ENCODE measurements at places on chromosomes 3 and 15. TPM values are rescaled to one million over a fixed set of nuclear protein-coding genes. Genes with fewer than 3 reads are reported as not detected.

Gene SPATA16
- total RNA-seq: not detected

Gene ROPN1B
- total RNA-seq: 0.60 TPM

Gene MAP4
- 201 TPM for total RNA-seq

Gene GPR15
- not detected for total RNA-seq

Gene SEMA3B
- 259 TPM for total RNA-seq

Gene LYZL4
- total RNA-seq: not detected

DNA sequence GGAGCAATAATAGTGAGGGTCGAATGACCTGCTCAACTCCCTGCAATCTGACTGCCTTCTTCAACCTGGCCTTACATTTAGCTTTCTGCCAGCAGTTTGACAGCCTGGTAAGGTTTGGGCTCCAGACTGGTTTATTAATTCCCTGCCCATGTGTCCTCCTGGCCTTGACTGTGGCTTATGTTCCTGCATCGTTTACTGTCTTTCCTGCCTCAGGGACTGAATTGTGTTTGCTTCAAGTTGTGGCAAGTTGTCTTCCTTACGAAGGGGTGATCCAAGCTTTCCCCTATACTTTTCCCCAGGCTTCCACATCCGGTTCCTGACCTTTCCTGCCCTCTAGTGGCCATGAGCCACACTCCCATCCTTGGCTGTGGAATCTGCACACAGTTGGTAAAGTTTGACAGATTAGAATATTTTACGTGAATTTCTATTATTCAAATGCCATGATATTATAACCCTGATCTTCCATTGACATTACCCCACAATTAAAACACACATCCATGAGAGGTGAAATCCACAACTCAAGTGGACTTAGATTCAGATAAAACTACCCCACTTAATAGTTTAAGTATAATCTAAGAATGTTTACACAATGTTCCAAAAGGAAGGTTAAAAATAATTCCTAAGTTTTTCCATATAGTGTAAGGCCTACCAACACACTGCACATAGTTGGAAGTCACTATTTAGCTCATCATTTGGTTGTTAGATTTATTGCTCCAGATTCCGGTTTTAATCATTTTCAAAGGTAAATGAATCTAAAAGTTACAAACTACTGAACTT is 95.7 kb downstream of the NEDD4 start:
- H3K4me1 ChIP-seq: no peaks in the 10 kb centered on the region
- H3K36me3 ChIP-seq: no peaks in the 10 kb centered on the region
- no peak for DNase-seq
- no peaks in the 10 kb centered on the region for H3K27me3 ChIP-seq

DNA sequence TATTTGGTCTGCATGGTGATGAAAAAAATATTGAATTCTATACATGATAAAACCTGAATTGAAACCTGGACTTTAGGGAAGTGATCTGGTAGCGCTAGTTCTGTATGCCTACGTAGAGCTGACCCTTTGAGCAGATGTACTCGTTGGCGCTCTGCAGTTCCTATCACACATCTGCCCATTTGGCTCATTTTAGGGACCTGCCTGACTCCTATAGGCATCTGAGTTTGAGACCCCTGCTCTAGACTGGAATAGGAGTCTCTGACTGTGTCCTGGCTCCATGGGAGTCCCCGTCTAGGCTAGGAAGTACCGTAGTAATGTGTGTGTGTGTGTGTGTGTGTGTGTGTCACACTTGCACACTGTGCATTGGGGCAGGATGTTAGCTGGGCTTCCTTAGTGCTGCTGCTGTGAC is 21.2 kb downstream of the STARD5 start:
- H3K4me1 ChIP-seq: peaks cover 22% of the 10 kb centered on the region
- no peaks in the 10 kb centered on the region for H3K36me3 ChIP-seq
- no peak for DNase-seq
- H3K27me3 ChIP-seq: no peaks in the 10 kb centered on the region
- peak overlapping the region; percentile 9 for H3K27ac ChIP-seq

DNA sequence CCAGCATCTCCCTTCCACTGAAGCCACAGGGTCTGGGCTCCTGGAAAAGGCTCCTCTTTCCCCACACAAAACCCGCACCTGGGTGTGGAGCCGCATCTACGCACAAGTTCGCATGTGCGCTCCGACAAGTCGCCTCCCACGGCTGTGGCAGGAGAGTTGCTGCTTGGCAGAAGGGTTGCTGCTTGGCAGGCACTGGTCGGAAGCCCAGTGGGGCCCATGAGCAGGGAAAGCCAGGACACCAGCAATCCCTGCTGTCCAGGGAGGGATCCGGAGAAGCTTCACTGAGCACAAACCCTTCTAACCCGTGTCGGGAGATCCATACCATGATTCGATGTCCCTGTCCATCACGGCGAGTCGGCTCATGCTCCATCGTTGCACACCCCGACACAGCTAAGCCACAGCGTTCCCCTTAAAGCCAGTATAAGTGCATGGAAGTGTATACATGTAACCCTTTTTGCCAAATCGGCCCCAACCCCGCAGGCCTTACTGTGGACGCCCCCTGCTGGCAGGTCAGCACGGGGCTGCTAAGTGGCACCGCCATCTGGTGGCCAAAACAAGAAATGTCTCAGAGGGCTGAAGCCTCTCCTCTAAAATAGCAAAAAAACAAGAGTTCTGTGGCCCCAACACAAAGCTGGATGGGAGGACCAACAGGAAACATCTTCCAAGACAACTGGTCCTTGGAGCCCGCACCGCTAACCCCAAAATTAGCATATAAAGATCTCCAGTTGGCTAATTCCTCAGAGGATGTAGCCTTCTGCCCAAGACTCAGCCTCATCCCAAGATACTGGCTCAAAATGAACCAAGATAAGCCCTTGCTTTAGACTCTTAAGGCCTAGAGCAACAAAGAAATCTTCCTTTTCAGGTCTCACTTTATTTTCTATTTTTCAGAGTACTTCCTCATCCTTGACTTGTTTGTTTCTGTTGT is 8.3 kb downstream of the ANKRD63 start:
- no peaks in the 10 kb centered on the region for H3K36me3 ChIP-seq
- DNase-seq: peak; percentile 66
- H3K27ac ChIP-seq: no peak overlapping the region
- no peak overlapping the region for H3K4me3 ChIP-seq

GRCh38 chr15:44535523-44536301 is 1.2 kb upstream of the EIF3J start:
- H3K4me3 ChIP-seq: peak overlapping the region; percentile 86
- peaks cover 28% of the 10 kb centered on the region for H3K36me3 ChIP-seq
- H3K27ac ChIP-seq: peak overlapping the region; percentile 96
- H3K27me3 ChIP-seq: no peaks in the 10 kb centered on the region
- no peak for DNase-seq
- H3K4me1 ChIP-seq: peaks cover 14% of the 10 kb centered on the region

DNA sequence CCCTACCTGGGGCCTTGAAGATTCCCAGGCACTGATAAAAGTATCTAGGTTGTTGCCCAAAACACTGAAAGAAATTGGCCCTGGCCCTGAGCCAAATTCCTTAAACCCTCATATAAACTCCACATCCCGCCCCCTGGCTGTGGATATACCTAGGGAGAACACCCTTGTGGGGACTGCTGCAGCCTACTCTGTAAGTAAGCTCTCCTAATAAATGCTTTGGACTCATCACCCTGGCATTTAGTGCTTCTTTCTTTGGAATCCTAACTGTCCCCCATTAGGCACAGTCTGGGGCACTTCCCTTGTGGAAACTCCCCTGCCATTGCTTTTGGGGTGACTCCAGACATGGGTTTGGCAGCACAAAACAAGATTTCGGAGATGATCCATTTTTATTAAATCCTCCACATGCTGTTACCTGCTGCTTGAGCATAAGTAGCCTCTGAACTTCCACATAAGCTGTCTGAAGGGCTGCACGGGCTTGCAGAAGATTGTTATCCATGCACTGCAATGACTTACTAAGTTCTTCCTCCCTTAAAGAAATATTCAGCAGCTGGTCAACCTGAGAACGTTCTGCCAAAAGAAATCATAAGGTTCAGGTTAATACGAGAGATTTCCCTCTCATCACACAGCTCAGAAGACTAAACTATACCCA is 46.4 kb downstream of the ZNF106 start:
- no peak overlapping the region for H3K4me3 ChIP-seq
- H3K27ac ChIP-seq: no peak overlapping the region
- H3K4me1 ChIP-seq: peaks cover 6% of the 10 kb centered on the region
- no peaks in the 10 kb centered on the region for H3K36me3 ChIP-seq

DNA sequence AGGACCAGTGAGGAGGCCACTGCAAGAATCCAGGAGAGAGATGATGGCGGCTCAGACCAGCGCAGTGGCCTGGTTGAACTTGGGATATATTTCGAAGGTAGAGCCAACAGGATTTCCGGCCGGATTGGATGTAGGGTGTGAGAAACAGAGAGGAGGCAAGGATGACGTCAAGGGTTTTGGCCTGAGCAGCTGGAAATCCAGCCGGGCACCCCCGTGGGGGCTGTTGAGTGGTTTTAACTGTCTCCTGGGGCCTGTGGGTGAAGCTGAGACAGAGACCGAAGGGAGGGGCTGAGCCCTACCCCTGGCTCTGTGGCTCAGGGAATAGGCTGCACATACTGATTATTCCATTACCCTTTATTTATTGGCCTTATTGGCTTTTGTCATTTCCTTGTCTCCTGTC is 45.7 kb downstream of the EXOG start:
- no peaks in the 10 kb centered on the region for H3K27me3 ChIP-seq
- no peak for DNase-seq
- H3K36me3 ChIP-seq: no peaks in the 10 kb centered on the region
- H3K27ac ChIP-seq: no peak overlapping the region

GRCh38 chr3:59321881-59322540 is 272.2 kb upstream of the CFAP20DC start:
- H3K36me3 ChIP-seq: no peaks in the 10 kb centered on the region
- H3K27me3 ChIP-seq: no peaks in the 10 kb centered on the region
- no peak overlapping the region for H3K4me3 ChIP-seq
- DNase-seq: no peak
- H3K4me1 ChIP-seq: no peaks in the 10 kb centered on the region
- no peak overlapping the region for H3K27ac ChIP-seq

- no peaks in the 10 kb centered on the region for H3K36me3 ChIP-seq
- no peak overlapping the region for H3K4me3 ChIP-seq
- DNase-seq: no peak
- no peak overlapping the region for H3K27ac ChIP-seq
Observed at GRCh38 chr15:54101664-54102270, 123.5 kb downstream of the UNC13C start.

GRCh38 chr3:171838218-171838720 is 4.9 kb upstream of the TMEM212 start:
- no peaks in the 10 kb centered on the region for H3K36me3 ChIP-seq
- H3K4me3 ChIP-seq: no peak overlapping the region
- no peaks in the 10 kb centered on the region for H3K27me3 ChIP-seq
- no peaks in the 10 kb centered on the region for H3K4me1 ChIP-seq
- peak; percentile 71 for DNase-seq

GRCh38 chr3:124483915-124484470 is 246.3 kb upstream of the UMPS start:
- H3K36me3 ChIP-seq: no peaks in the 10 kb centered on the region
- H3K4me3 ChIP-seq: no peak overlapping the region
- H3K4me1 ChIP-seq: no peaks in the 10 kb centered on the region
- no peak overlapping the region for H3K27ac ChIP-seq
- DNase-seq: no peak

DNA sequence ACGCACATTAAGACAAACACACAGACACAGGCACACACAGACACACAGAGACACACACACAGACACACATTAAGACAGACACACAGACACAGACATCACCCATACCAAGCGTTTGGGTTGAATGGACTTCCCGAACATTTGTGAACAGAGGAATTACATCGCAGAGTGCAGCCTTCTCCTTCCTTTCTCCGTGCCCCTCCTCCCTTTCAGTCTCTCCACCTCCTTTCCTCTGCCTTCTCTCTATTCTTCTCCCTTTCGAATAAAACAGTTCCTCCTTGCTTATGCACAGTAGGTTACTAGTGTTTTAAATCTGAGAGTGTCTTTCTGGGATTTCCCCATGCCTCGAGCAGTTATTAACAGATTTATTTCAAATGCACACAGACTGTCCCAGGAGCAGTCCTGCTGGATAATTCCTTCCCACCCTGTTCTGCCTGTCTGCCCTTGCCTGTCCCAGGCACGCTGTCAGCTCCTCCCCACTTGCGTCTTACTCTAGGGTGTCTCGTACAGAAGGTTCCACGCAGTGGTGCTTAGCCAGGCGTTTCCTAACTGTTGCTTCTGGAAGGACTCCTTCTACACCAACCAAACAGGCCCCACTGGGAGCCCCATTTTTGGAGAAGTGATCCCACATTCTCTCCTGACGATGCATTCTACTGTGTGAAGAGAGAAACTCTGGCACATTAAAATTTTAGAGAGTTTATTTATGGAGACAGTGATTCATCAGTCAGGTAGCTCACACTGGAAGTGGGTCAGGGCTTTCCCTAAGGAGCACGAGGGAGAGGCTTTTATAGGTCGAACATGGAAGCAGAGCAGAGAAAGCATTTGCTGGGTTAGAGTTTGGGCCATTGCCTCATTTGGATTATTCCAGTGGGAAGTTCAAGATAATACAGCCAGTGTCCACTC is 163.8 kb downstream of the SV2B start:
- H3K27ac ChIP-seq: peak overlapping the region; percentile 28
- H3K4me1 ChIP-seq: peaks cover 34% of the 10 kb centered on the region
- peak overlapping the region; percentile 16 for H3K4me3 ChIP-seq
- H3K36me3 ChIP-seq: no peaks in the 10 kb centered on the region
- no peaks in the 10 kb centered on the region for H3K27me3 ChIP-seq
- peak; percentile 84 for DNase-seq

- H3K27ac ChIP-seq: no peak overlapping the region
- H3K36me3 ChIP-seq: no peaks in the 10 kb centered on the region
- H3K4me1 ChIP-seq: no peaks in the 10 kb centered on the region
- no peaks in the 10 kb centered on the region for H3K27me3 ChIP-seq
- no peak for DNase-seq
- H3K4me3 ChIP-seq: no peak overlapping the region
Observed at GRCh38 chr15:26790118-26790517, 17.3 kb upstream of the GABRB3 start.

GRCh38 chr3:141656771-141657170 is 81.3 kb upstream of the RNF7 start:
- H3K27me3 ChIP-seq: no peaks in the 10 kb centered on the region
- no peak overlapping the region for H3K4me3 ChIP-seq
- peaks cover 18% of the 10 kb centered on the region for H3K4me1 ChIP-seq
- DNase-seq: no peak
- H3K27ac ChIP-seq: no peak overlapping the region

DNA sequence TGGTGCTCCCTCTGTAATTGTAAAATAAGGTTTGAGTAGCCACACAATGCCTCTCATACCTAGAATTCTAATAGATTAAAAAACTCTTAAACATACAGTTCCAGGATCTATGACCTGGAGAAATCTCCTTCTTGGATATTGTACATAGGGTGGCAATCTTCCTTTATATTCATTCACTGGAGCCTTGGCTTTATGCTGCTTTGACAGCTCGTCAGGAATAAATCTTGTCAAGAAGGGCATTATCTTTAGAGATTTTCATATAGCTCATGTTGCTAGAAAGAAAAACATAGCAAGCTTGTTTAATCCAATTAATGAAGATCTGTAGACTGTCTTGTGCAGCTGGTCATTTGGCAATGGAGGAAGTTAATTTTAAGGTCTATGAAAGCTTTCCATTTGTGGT is 131.1 kb downstream of the PYDC2 start:
- no peaks in the 10 kb centered on the region for H3K27me3 ChIP-seq
- no peak overlapping the region for H3K4me3 ChIP-seq
- no peak for DNase-seq
- H3K36me3 ChIP-seq: no peaks in the 10 kb centered on the region
- H3K4me1 ChIP-seq: no peaks in the 10 kb centered on the region

GRCh38 chr15:77834276-77834990 is 201.7 kb upstream of the LINGO1 start:
- no peak for DNase-seq
- no peak overlapping the region for H3K27ac ChIP-seq
- H3K27me3 ChIP-seq: no peaks in the 10 kb centered on the region
- H3K4me1 ChIP-seq: no peaks in the 10 kb centered on the region

- DNase-seq: no peak
- H3K4me1 ChIP-seq: no peaks in the 10 kb centered on the region
- H3K36me3 ChIP-seq: no peaks in the 10 kb centered on the region
- H3K27me3 ChIP-seq: no peaks in the 10 kb centered on the region
- no peak overlapping the region for H3K4me3 ChIP-seq
Observed at GRCh38 chr3:103006526-103007183, 571.8 kb downstream of the ZPLD1 start.

Measured in tibial nerve (tissue), 4 donors.